Stimulated activated CD4-positive, alpha-beta T cell treated with anti-CD3 and anti-CD28 coated beads, Interleukin-4, amount 100 ng/mL, for 4 hours (primary cell): ENCODE measurements at places on chromosomes 5 and 9.

DNA sequence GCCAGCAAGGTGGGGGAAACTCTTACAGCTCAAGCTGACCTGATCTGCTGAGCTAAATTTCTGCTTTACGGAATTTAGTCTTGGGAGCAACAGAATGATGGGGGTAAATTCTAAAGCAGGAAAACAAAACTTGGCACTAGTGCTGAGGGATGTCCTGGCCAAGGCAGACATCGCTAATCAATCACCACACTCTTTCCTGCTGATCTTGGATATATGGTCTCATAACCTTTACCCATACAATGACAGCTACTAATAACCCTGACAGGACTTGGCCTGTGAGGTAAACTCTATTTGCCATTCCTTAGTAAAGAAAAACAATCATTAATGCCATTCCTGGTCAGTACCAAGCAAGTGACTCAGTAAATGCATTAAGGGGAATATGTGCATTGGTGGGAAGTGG lies 51.5 kb downstream of the PPARGC1B start:
- no peak for DNase-seq

DNA sequence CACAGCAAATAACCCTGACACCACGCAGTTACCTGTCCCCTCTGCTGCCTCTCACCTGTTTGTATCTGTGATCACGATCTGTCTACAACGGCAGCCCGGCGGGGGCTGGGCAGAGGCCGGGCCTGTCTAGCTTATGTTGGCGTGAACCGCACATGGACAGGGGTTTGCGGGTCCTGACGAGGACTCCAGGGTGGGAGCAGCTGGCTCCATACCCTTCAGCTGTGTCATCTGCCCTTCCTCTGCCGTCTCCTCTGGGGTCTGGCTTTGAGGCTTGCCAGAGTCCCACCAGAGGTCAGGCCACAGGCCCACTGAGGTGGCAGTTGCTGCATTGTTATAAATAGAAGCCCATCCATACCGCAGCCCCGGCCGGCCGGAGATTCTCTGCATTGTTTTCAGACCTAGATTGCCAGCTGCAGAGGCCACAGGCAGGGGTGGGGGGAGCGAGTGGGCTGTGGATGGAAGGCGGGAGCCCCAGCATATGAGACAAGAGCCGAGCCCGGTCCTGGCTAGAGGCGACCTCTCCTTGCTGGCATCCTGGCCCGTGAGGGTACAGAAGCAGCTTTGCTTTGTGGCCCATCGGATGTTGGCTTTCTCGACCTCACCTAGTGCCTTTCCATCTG lies 37.8 kb downstream of the FAM78A start:
- no peak for DNase-seq

DNA sequence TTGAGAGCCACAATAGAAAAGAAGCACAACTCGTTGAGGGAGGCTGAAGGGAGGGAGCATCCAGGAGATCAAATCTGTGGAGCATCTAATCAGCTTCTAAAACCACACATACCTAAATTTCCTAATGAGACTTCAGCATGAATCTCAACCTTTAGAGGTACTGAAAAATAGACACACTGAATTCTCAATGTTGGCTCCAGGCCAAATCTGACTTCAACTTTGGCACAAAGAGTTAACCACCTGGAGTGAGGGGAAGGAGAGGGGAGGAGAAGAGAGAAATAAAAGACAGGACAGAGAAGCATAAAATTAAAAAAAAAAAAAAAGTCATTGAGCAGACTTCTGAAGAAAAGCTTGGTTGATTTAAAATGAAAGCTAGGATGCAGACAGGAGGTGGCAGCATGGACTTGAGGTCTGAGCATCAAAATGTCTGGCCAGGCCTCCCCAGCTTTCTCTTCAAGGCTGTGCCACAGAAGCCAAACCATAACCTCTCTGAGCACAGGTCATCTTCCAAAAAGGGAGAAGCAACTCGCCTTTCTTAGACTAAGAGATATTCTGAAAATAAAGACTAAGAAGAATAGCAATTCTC lies 205.6 kb downstream of the DENND1A start:
- no peak for DNase-seq

DNA sequence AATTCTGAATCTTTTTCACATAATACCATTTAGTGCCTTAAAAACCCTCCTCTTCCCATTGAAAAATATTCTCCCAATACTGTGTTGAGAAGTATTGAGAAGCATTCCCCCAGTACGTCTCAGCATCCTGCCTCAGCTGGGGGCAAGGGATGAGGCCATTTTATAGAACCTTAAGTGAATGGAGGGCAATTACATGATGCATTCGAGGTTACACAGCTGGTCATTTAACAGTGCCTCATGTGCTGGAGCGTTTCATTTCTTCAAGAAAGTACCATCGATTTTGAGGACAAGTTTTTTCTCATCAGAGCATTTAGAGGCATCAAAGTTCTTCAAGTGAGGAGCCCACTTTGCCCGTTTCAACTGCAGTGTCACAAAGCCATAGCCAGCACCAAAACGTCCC lies 135.6 kb downstream of the DOCK2 start:
- no peak for DNase-seq

DNA sequence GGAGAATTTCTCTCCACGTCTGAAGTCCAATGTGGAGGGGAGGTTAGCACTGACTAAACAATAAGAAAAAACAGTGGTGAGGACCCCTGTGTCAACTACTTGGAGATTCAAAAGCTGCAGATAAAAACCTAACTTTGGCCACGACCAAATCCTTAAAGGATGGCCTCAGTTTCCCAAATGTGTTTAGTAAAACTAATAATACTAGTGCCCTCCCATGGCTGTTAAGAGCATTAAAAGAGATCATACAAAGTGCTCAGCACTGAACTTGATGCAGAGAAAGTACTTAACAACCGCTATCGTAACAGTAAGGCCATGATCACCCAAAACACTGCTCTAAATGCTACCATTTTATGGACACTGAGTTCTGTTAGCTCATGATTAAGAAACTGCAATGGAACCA lies 288.4 kb downstream of the EBF1 start:
- no peak for DNase-seq

GRCh38 chr5:22887566-22887965 lies 34.4 kb upstream of the CDH12 start:
- DNase-seq = no peak

DNA sequence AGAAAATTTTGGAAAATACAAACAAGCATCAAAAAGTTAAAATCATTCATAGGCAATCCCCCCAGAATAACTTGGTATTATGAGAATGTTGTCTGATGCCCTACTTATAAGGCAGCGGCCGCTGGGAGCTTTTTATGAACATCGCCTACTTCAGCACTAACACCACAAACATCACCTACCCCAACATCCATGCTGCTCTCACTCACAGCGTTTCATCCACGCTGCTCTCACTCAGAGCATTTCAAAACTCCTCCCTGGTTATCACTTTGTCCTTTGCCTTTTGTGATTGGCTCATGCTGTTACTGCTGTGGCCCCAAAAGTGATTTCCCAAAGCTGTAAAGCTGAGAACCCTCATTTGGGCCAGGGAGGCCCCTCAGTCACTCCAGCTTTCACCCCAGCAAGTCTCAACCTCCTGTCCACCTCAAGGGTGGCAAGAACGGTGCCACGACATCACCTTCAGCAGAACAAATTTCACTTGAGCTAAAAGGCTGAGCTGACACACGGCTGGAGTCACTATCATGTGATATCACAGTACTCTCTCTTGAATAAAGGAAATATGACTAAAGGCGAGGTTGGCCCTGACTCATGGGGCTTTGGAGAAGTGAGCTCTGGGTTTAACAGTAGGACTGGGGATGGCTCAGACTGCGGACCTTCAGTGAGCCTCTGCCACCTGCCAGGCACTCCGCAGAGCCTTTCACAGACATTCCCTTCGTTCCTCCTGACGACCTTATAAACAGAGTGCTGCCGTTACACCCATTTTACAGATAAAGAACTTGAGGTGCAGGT lies 25.2 kb downstream of the SHC3 start:
- DNase-seq = peak; percentile 50

GRCh38 chr5:15715967-15716366 lies 216.0 kb downstream of the FBXL7 start:
- no peak for DNase-seq

DNA sequence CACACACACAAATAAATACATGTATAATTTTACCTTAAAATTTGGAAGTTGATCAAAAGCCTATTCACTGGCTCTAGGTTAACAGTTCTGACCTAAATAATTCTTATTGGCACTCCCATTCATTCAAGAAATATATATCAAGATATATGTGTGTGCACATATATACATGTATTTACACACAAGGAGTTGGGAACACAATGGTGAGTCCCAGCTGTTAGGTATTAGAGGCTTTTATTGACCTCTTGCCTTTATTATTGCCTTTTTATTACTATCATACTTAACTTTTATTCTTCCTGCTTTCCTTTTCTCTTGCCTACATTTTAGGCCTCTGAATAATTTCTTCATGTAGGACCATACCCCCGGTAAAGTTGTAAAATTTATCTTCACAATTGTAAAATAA lies 25.0 kb downstream of the CCDC152 start:
- DNase-seq = no peak

DNA sequence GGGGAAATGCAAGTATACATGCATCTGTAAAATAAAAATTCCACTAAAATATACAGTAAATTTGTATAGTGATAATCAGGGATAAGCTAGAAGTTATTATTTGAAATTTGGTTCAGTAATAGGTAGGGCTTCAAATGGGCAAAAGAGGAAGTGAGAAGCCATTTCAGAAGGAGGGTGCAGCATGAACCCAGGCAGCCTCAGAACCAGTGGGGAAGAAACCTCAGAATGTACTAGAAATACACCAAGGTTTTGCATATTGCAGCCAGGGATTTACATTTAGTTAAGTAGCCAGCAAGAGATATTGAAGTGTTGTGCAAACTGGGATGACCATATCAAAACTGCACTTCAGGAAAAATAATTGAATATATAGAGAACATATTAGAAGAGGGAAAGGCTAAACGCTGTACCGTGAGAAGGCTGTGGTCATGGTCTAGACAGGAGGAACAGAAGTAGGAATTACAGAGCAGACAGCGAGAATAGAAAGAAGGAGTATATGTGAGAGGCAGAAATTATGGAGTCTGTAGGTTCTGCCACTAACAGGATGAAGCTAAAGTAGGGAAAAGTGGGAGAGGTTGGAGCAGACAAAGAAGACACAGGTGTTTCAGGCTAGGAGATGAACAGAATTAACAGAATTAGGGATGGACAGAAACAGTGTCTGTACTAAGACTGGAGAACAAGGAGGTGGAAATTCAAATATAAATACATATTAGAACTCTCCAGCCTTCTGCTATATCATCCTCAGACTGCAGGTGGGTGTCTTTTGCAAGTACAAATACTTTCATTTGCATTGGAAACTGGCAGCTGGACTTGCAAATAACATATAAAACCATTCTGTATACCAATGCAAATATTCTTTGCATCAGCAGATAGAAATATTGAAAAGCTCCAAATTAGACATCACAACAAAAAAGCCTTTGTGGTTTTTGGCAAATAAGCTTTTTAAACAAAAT lies 335.6 kb downstream of the ZNF608 start:
- no peak for DNase-seq

- DNase-seq = no peak
Measured at GRCh38 chr5:34022121-34022705, 14.4 kb upstream of the AMACR start.

- no peak for DNase-seq
Measured at GRCh38 chr9:114035845-114036801, 42.0 kb downstream of the AMBP start.

GRCh38 chr9:127022913-127023660 lies 99.3 kb downstream of the ANGPTL2 start:
- no peak for DNase-seq

DNA sequence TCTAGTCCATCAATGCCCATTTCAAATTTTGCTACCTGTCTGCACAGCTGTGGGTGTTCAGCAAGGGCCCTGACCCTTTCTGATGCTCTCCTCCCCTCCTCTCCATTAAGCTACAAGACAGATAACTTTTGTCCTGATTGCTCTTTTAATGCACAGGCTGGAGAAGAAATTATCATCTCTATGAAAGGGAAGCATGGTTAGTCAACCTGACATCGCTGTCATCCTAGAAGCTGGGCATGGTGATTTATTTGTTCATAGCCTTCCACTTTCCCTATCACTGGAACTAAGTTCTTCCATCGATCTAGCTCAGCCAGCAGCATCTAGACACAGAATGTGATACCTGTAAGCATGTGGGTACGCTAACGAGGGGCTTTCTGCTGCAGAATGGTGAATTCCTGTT lies 50.1 kb downstream of the SLIT3 start:
- no peak for DNase-seq

GRCh38 chr5:6497262-6497661 lies 48.6 kb downstream of the UBE2QL1 start:
- no peak for DNase-seq

DNA sequence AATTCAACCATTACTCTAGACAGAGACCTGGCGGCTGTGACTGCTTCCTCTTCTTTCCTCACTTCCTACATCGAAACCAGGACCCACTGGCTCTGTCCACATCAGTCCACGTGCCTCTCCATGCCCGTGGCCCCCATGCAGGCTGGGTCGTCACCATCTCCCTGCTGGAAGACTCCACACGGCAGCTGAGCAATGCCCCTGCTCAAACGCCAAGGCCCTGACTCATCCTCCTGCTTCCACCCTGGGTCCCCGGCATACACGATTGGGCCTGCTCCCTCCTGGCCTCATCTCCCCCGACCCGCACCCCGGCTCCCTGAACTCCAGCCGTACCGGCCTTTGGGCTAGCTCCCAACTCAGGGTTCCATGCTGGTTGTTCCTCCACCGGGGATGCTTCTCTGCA lies 67.2 kb upstream of the IER5L start:
- no peak for DNase-seq

DNA sequence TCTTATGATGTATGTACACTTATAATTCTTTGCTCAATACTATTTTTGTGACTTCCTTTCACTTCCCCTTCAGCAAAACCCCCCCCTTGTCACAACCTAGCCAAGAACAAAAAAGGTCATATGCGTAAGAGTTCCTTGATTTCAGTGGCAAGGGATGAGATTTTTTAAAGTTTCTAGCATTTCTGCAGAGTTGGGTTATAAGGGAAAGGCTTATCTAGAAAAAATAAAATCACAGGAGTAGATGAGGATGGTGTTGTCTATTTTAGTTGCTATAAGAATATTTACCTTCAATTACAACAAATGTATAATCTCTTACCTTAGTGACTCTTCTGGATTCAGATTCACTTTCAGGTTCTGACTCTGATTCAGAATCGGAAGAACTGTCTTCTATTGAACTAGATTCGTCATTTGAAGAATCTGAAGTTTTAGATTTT lies 184.6 kb downstream of the AP3B1 start:
- no peak for DNase-seq

DNA sequence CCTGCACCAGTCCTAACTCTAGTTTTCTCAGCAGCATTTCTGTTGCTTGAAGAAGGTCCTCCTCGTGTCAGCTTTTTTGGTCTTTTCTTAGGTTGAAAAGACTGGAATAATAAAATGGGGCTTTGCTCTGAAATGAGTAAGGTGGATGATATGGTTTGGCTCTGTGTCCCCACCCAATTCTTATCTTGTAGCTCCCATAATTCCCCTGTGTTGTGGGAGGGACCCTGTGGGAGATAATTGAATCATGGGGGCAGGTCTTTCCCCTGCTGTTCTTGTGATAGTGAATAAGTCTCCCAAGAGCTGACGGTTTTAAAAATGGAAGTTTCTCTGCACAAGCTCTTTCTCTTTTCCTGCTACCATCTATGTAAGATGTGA lies 53.6 kb downstream of the LIX1 start:
- DNase-seq = no peak

GRCh38 chr5:143435210-143435657 lies 31.7 kb upstream of the NR3C1 start:
- no peak for DNase-seq
